ENCODE measurements at places on chromosomes 16 and 17.
A peak's percentile ranks its signal among the peaks of the same experiment; 100 is the strongest.

- DNase-seq = no peak
These were observed 13.2 kb downstream of the XYLT2 start for GRCh38 chr17:50359005-50359699.

DNA sequence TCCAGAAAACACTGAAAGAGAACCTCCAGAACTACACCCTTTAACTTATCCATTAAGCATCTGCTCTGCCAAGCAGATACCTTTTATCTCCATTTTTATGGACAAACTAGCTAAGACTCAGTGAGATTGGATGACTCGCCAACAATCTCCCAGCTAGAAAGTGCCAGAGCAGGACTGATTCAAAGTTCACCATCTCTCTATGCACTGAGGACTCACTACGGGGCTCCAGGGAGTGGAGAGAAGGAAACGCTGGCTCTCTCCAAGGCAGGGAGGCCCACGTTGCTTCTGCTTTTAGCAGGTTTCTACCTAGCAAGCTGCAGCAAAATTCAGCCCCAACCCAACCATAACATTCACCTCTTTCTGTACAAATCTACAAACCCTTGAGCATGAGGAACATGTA lies 52.8 kb upstream of the ARHGAP44 start:
- DNase-seq = no peak

- no peak for DNase-seq
These were observed 48.4 kb downstream of the TOX3 start for GRCh38 chr16:52498328-52499059.

DNA sequence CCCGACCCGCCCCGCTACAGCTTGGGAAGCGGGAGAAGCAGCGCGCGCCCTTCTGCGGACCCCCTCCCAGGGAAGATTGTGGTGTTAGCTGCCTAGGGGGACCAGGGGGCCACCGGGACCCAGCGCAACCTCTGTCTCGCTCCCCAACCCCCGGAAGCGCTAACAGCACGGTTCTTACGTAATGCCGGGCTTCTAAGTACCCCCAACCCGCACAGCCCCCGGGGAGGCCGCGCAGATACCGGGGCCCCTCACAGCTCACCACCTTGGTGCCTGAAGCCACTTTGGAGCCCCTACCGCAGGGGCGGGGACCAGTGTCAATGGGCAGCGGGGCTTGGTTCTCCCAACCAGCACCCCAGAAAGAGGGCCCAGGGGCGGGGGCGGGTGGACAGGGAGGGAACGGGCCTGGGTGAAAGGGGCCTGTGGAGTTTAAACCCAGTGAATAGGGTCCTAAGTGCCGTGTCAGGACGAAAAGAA lies 348 bp downstream of the MPP2 start:
- DNase-seq = no peak

GRCh38 chr16:65068151-65068740 lies 53.6 kb downstream of the CDH11 start:
- DNase-seq = no peak

DNA sequence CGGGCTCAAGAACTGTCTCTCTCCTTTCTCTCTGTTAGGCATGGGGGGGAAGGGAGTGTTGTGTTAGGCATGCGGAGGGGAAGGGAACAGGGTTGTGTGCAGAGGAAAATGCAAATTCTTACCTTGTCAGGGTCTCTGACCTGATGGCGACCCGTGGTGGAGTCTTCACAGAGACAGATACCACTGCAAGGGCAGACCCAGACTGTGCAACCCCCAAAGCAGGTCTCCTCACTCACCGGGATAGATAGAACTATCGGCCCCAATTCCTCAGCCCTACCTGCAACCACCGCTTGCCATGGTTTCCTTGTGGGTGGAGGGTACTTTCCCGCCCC lies 9.6 kb upstream of the MPP2 start:
- no peak for DNase-seq

DNA sequence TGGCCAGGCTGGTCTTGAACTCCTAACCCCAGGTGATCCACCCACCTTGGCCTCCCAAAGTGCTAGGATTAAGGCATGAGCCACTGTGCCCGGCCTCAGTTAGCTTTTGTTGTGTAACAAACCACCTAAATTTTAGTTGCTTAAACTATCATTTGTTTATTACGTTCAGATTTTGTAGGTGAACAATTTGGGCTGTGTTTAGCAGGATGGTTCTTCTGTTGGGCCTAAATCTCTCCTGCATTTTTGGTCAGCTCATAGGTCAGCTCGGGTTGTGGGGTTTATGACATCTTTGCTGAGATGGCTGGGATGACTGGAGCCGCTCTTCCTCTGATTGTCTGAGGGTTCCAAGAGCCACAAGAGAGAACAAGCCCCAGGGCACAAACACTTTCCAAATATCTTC lies 21.1 kb upstream of the NLRP1 start:
- DNase-seq = no peak

- DNase-seq = no peak
These were observed 6.2 kb upstream of the NUPR1 start for GRCh38 chr16:28544998-28545397.

DNA sequence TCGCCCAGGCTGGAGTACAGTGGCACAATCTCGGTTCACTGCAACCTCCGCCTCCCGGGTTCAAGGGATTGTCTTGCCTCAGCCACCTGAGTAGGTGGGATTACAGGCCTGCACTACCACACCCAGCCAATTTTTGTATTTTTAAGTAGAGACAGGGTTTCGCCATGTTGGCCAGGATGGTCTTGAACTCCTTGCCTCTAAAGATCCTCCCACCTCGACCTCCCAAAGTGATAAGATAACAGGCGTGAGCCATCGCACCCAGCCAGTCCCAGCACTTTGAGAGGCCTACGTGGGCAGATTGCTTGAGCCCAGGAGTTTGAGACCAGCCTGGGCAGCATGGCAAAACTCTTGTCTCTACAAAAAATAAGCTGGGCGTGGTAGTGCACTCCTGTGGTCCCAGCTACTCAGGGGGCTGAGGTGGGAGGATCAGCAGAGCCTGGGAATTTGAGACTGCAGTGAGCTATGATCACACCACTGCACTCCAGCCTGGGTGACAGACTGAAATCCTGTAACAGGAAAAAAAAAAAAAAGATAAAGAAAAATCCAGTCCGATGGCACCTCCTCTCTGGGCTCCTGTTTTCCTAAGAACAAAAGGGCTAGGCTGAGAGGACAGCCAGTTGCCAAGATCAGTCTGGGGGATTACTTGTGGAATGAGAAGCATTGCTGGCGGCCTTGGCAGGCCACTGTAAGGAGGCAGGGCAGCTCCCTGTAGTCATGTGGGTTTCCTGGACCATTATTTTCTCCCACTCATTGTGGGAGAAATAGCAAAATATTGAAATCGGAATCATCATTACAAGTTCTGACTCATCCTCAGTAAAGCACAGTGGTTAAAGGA lies 3.0 kb upstream of the PIPOX start:
- DNase-seq = no peak

GRCh38 chr16:892536-893255 lies 78.1 kb downstream of the LMF1 start:
- no peak for DNase-seq

GRCh38 chr16:81366316-81366932 lies 51.7 kb downstream of the GAN start:
- no peak for DNase-seq

- no peak for DNase-seq
These were observed 31.1 kb upstream of the CPNE2 start for GRCh38 chr16:57061084-57061905.

DNA sequence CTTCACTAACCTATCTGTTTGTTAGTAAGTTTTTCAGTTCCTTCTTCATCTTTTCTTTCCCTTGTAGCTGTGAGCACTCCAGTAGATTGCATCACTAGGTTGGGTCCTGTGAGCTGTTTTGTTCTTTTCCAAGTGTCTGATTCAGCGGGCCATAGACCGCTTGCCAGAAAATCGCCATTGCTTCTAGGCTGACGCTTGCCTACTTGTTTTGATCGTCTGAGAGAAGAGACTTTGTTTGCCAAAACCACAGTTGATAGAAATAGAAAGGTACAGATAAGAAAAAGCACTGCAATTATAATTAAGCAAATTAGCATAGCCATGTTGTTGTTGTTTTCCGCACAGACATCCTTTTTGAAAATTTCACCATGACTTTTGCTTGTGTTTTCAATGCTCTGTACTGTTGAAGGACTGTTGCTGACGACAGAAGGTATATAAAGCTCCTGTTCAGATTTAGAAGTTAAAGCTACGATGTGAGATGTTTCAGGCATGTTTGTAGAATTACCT lies 3.1 kb downstream of the EVI2A start:
- DNase-seq = peak; percentile 74

- no peak for DNase-seq
These were observed 113.6 kb downstream of the AHSP start for GRCh38 chr16:31641279-31641678.

- DNase-seq = peak; percentile 88
These were observed 5.5 kb upstream of the RHBDF2 start for GRCh38 chr17:76506408-76507345.

GRCh38 chr16:88727871-88728270 lies 21.6 kb downstream of the CTU2 start:
- DNase-seq = no peak

GRCh38 chr16:75070012-75070841 lies 46.4 kb downstream of the LDHD start:
- DNase-seq = no peak

DNA sequence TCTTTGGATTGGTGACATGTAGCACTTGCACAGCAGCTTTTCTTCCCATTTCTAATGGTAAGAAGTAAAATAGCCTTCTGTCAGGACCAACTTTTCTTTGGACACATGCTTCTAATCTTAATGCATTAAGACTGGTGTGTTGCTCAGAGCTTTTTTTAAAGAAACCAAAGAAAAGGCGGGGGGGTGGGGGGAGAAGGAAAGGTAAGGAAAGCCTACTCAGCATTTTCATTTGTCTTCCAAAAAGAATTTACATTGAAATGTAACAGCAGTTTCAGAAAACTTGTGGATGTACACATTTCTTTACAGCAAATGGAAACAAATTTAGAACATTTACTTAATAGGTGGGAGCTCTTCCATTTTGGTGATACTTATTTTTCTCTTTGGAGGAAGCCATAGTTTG lies 49.6 kb downstream of the NLK start:
- DNase-seq = no peak

DNA sequence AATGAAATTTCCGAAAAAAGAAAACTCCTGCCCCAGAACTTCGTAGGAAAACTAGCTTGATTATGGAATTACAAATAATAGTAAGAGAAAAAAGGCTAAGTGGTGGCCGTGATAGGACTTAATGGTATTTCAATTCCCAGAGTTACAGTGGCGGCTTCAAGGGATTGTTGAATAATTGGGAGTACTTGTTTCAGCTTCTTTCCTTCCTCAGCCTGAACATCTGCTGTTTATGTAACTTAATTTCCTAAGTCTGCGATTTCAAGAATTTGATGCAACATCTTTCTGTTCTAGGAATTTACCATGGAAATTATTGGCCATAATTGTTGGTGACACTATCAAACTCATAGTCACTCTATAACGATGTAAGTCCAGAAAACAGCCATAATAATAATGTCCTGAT lies 684 bp upstream of the APPBP2 start:
- DNase-seq = no peak

DNA sequence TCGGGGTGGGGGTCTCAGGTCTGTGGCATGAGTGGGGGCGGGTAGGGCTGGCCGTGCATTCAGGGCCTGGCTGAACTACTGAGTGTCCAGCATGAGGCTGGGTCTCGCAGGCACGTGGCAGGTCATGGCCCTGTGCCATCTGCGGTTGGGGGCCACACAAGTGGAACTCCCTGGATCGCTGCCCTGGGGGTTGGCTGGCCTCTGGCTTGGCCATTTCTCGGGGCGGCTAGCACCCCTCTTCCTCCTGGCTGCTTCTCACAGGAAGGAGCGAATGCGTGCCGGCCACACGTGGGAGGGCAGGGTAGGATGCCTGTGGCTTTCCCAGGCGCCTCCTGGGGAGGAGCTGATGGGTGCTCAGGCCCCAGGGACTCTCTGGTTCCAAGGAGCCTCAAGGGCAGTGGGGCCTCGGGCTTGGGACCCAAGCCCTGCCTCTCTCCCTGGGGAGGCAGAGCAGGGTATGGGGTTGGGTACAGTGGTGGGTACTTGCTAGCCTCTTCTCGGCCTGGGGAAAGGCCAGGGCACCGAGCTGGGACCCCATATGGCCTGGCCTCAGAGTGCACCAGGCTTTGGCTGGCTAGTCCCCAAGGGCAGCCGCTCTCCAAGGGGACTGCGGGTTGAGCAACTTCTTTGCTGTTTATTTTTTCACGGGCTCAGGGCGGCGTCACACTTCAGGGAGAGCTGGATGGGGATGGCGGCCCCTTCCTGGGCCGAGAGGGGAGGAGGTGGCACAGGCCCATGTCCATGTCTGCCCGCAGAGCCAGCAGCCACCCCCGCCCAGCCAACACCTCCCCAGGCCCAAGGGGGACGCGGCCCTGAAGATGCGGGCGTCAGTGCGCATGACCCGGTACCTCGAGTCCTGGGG lies 37.5 kb downstream of the ADCY7 start:
- no peak for DNase-seq

GRCh38 chr17:1907216-1907631 lies 77.4 kb downstream of the RPA1 start:
- no peak for DNase-seq

DNA sequence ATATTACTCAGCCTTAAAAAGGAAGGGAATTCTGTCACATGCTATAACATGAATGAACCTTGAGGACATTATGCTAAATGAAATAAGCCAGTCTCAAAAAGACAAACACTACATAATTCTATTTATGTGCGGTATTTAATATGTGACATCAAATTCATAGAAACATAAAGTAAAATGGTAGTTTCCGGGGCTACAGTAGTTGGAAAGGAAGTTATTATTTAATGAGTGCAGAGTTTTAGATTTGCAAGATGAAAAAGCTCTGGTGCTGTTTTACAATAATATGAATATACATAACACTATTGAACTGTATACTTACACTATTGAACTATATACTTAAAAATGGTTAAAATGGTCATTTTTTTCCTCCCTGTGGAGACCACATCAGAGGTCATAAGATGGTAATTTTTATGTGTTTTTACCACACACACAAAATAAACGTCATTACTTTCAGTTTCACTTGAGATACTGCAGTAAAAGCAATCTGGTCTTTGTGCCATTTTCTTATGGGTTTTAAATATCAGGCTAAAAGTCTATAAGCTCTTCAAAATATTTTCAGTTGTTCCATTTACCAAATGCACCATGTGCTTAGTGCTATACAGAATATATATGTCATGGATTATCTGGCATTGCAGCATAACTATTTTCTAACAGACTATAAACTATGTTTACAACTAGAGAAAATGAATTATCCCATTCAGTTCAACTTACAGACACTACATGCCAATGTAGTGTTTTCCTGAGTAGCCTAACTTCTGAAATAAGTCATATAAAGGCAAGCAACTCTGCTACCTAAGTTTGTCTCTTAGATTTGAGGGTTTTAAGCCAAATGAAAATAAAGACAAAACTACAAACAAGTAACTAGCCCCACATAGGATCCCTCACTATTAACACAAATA lies 90.9 kb downstream of the SPAG9 start:
- no peak for DNase-seq

Data from stimulated activated CD4-positive, alpha-beta T cell treated with anti-CD3 and anti-CD28 coated beads, Interleukin-1b, Interleukin-23, amount 100 ng/mL, for 48 hours (primary cell).